ENCODE measurements at places on chromosomes 1 and 21.

GRCh38 chr1:17149771-17150170, 30.5 kb upstream of the PADI2 start:
- no peak for DNase-seq

DNA sequence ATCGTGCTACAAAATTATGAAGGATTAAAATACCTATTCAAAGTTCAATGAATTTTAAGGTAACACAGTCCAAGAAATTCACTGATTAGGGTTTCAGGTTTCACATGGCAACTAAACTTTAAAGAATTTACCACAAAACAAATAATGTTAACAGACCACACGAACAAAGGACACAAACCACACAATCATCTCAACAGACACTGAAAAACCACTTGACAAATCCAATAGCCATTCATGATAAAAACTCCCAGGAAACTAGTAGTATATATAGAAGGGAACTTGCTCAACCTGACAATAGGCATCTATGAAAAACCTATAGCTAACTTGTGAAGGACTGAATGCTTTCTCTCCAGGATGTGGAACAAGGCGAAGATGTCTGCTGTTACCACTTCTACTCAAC, 21.1 kb upstream of the SH2D5 start:
- no peak for DNase-seq

GRCh38 chr1:27574871-27575831, 28.8 kb downstream of the AHDC1 start:
- no peak for DNase-seq

GRCh38 chr1:213484333-213484732, 433.3 kb downstream of the RPS6KC1 start:
- no peak for DNase-seq
